AG04449 (cell line): ENCODE measurements at places on chromosomes 5 and 9.

- no peak for DNase-seq
Measured at GRCh38 chr5:61256474-61256873, 75.6 kb upstream of the ZSWIM6 start.

GRCh38 chr5:143031781-143032580 is 261.8 kb downstream of the ARHGAP26 start:
- no peak for DNase-seq

DNA sequence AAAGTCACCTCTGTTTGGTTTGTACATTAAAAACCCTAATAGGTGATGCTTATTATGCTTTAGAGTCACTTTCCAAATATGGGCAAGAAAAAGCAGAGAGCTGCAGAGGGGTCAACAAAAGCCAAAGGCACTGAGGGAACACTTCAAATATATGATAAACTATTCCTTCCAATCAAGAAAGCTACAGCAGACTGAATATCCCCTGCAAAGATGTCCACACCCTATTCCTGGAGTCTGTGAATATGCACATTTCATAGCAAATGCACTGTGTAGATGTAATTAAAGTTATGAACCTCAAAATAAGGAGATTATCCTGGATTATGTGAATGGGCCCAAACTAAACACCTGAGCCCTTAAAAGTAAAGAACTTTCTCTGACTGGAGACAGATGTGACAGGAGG is 74.3 kb downstream of the ABCA1 start:
- DNase-seq, result no peak

- DNase-seq, result no peak
Measured at GRCh38 chr9:131416509-131416908, 22.6 kb downstream of the PRRC2B start.

- no peak for DNase-seq
Measured at GRCh38 chr9:88535226-88536022, 446 bp downstream of the NXNL2 start.

GRCh38 chr9:123637945-123638634 is 282.1 kb downstream of the CRB2 start:
- no peak for DNase-seq

GRCh38 chr5:170469414-170469813 is 34.4 kb upstream of the KCNIP1 start:
- no peak for DNase-seq

DNA sequence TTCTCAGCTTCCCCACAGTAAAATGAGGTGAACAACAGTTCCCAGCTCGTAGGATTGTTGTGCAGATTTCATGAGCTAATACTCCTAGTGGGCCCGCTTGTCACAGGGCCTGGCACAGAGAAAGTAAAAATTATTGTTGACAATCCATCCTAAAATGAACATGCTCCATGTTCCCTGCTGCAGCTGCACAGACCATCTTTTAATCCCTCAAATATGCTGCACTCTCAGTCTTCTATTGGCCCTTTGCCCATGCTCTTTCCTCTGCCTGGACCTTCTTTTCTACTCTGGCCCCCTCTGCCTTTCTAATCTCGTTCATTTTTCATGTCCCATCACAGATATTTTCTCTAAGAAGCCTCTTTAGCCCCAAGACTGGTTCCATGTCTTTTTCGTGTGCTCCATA is 117.7 kb upstream of the NR3C1 start:
- DNase-seq, result no peak

GRCh38 chr5:147474140-147474539 is 35.7 kb downstream of the DPYSL3 start:
- no peak for DNase-seq

GRCh38 chr5:146042628-146043279 is 62.6 kb downstream of the PLAC8L1 start:
- peak; percentile 26 for DNase-seq

DNA sequence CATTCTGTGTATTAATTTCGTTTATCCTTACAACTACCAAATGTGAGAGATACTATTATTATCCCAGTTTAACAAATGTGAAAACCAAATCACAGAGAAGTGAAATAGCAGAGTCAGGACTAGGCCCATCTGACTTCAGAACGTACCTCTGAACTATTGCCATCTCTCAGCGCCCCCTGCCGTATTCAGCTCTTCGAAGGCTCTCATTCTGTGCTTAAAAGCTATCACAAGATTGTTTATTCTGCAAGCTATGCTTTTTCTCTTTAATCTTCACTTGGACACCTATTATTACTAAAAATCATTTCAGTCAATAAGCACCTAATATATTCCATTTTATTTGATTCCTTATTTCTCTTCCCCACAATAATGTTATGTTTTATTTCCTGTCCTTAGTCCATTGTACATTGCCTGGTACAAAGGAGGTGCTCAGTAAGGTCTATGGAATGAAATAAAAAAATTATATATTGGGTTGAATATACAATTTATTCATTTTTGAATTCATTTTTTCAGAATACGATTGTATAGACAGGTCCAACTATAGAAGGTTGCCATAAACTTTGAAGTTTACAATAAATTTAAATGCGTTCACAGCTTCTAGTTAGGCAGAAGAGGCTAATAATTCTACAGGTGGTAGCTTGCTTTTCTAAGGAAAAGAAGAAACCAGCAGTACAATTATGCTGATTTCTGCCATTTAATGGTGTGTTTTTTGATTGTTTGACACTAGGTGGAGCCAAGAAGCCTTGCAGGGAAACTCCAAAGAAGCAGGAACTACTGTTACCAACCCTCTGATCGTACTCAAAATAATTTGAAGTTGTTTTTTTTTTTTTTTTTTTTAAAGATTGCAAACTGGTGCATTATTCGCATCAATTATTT is 202.2 kb upstream of the DMRTA1 start:
- DNase-seq, result no peak

- DNase-seq, result no peak
Measured at GRCh38 chr9:123348317-123348992, 7.5 kb upstream of the CRB2 start.

- DNase-seq, result no peak
Measured at GRCh38 chr9:6149315-6149714, 66.3 kb upstream of the IL33 start.

DNA sequence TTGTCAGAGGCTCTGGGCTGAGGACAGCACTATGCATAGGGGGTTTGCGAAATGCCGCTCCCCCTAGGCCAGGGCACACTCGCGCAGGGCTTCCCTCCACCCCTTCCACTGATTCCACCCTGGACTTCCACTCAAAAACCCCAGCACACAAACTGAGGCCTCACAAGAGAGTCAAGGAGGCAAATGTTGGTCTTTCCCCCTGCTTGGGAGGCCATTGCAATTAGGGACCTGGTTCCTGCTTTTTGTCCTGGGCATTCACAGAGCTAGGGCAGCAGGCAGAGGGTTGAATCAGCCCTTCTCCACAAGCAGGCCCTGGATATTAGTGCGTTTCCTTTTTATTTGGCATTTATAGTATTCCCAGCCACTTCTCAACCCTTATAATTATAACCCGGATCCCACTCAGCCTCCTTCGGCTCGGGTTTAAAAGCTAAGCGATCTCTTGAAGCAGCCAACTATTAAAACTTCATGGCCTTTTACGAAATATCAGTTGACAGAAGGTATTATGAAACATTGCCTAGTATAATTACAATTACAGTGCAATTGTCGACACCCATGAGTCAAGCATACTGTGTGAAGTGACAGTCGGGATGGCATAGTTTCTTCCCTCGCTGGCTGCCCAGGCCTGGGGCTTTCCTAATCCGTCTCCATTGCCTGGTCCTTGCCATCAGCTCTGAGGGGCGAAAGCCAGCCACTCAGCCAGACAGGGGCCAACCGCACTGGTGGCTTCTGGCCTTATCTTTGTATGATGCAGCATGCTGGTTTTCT is 285.5 kb upstream of the MAP3K1 start:
- DNase-seq, result no peak

DNA sequence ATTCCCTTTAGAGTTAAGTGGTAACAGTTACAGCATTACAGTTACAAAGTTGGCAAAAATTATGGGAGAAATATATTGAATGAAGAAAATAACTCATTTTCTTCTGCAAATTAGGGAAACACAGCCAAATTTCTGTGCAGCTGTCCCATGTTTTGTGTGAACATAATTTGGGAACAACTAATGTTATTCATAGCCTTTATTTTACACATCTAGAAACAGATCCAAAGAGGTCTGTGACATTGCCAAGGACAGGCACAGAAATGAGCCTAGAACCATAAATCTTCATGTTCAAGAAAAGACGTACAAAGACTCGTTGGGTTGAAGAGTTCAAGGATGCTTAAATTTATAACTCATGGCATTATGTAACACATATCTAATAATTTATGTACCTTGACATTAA is 114.1 kb upstream of the TXNDC8 start:
- DNase-seq, result no peak

GRCh38 chr5:37839407-37840052 is at the start of gene GDNF:
GDNF (minus strand) TSS chr5:37840041; CDS start chr5:37834796, 5,245 bp downstream.
- no peak for DNase-seq

DNA sequence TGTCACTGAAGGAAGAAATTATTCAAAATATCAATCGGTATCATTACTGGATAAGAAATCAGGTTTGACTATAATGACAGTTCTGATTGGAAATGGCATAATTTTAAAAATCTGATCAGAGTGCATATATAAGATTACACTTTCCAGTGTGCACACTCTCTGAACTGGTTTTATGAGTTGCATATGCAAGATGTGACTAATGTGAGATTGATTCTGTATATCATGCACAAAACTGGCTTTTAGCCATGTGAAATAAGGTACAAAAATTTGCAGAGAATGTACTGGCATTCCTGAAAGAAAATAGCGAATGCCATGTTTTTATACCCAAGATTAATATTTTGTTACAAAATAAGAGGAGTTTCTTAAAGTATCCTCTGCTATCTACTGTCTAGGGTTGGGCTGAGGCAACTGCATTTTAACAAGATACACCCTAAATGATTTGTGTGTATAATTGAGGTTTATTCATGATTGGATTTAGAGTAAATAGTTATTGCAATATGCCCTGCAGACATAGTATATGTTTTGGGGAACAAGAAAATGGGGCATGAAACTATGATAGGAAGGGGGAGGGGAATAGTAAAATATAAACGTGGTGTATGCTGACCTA is 70.7 kb downstream of the LNPEP start:
- DNase-seq, result peak; percentile 14

DNA sequence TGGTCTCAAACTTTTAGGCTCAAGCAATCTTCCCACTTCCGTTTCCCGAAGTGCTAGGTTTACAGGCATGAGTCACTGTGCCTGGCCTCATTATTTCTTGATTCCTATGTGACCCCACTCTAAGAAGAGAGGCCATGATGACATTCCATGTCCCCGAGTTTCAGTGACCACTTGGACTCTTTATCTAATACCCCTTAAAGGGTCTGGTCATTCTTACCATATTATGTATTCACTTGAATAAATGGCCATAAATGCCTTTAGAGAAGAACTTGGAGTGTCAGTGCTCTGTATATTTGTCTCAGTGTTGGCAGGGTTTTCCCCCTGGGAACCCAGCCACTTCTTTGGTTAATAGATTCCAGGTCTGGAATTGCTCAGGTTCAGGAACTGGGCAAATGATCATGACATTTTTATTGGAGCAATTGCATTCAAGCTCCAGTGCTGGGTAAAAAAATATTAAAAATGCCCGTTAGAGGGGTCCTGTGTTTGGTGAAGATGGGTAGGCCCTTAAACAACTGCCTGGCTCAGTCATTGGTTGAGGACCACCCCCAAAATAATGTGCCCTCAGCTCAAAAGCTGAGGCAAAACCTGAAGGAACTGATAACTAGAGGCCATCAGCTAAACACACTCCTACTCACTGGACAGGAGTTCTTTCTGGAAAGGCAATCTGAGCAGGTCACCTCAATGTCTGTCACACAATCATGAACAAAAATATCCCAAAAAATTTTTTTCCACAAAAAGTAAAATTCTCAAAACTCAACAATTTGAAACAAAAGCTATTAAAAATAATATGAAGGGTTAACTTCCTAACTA is 186.6 kb upstream of the ZNF608 start:
- DNase-seq, result peak; percentile 17

GRCh38 chr5:116153687-116154174 is 68.9 kb downstream of the COMMD10 start:
- DNase-seq, result no peak

DNA sequence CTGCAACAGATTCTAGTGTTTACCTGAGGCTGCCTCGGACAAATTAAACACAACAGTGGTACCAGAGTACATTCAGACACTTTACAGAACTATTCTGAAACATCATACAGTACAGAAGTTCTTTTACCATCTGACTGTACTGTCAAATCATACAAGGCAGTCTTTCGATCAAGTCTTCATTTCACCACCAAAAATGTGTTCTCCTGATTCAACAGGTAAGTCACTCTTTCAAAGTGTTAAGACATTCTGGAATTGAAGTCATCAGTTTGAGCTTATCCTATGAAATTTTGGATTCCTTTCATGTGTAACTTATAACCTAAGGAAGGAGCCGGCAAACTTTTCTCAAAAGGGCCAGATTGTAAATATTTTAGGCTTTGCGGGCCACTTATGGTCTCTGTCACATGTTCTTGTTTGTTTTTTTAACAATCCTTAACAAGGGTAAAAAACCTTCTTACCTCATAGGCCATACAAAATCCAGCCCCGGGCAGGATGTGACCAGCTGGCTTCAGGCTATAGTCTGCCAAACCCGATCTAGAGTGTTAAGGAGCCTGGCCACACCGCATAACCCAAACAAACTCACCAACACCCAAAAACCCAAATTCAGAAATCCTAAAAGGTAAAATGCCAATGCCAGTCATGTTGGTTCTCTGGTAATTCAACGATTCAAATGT is 151.6 kb downstream of the DENND1A start:
- DNase-seq, result no peak

- no peak for DNase-seq
Measured at GRCh38 chr5:3126639-3127038, 375.2 kb upstream of the IRX2 start.
